ENCODE measurements at places on chromosomes 16 and 17.

DNA sequence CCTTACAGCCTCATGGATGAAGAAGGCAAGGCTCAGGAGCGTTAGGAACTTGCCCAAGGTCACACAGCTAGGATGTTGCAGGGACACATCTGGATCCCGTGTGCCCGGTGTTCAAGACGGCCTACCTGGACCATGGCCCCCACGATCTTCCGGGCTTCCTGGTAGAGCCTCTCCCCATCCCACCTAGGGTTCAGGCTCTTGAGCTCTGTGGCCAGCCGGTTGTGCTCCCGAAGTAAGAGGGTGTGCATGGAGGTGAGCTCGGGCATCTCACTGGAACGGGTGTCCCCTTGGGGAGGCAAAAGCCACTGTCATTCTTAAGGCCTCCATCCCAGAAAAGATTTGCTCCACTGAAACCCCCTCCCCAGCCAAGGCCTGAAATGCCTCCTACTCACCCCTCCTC is 5.3 kb downstream of the MPO start:
- H3K27ac ChIP-seq: no peak overlapping the region
- H3K4me1 ChIP-seq: peaks cover 7% of the 10 kb centered on the region
- H3K36me3 ChIP-seq: no peaks in the 10 kb centered on the region
- peaks cover 29% of the 10 kb centered on the region for H3K27me3 ChIP-seq
- DNase-seq: no peak

- H3K36me3 ChIP-seq: no peaks in the 10 kb centered on the region
- H3K27me3 ChIP-seq: no peaks in the 10 kb centered on the region
- no peak overlapping the region for H3K27ac ChIP-seq
- H3K4me1 ChIP-seq: peaks cover 28% of the 10 kb centered on the region
- DNase-seq: no peak
- H3K4me3 ChIP-seq: no peak overlapping the region
Observed at GRCh38 chr17:81440511-81441244, 45.4 kb downstream of the BAHCC1 start.

GRCh38 chr17:35540589-35541404 is 3.3 kb upstream of the SLFN12L start:
- no peaks in the 10 kb centered on the region for H3K4me1 ChIP-seq
- DNase-seq: peak; percentile 49
- H3K36me3 ChIP-seq: no peaks in the 10 kb centered on the region
- peak overlapping the region; percentile 46 for H3K4me3 ChIP-seq
- no peaks in the 10 kb centered on the region for H3K27me3 ChIP-seq
- peak overlapping the region; percentile 61 for H3K27ac ChIP-seq

- peak; percentile 27 for DNase-seq
- H3K4me1 ChIP-seq: peaks cover 43% of the 10 kb centered on the region
- peak overlapping the region; percentile 77 for H3K27ac ChIP-seq
- no peaks in the 10 kb centered on the region for H3K27me3 ChIP-seq
- H3K4me3 ChIP-seq: peak overlapping the region; percentile 93
- H3K36me3 ChIP-seq: no peaks in the 10 kb centered on the region
Observed at GRCh38 chr16:17469741-17470181, 999 bp downstream of the XYLT1 start.

DNA sequence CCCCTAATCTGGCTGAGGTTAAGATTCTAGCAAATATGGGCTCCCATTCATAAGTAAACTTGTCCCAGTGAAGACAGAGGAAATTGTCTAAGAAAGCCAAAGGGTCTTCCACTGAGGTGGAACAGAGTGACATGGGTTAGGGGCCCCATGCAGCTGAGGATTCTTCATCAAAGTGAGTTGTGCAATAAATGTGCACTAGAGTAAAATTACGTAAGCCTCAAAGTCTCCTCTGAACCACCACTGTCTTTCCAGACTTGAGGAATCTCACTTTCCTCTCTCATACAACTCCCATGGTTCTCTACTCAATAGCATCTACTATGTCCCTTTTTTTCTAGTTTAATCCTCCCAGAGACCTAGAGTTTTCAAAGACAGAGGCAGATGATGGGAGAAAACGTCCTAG is 132.4 kb downstream of the CA10 start:
- no peaks in the 10 kb centered on the region for H3K36me3 ChIP-seq
- H3K27ac ChIP-seq: no peak overlapping the region
- no peaks in the 10 kb centered on the region for H3K27me3 ChIP-seq
- no peaks in the 10 kb centered on the region for H3K4me1 ChIP-seq

DNA sequence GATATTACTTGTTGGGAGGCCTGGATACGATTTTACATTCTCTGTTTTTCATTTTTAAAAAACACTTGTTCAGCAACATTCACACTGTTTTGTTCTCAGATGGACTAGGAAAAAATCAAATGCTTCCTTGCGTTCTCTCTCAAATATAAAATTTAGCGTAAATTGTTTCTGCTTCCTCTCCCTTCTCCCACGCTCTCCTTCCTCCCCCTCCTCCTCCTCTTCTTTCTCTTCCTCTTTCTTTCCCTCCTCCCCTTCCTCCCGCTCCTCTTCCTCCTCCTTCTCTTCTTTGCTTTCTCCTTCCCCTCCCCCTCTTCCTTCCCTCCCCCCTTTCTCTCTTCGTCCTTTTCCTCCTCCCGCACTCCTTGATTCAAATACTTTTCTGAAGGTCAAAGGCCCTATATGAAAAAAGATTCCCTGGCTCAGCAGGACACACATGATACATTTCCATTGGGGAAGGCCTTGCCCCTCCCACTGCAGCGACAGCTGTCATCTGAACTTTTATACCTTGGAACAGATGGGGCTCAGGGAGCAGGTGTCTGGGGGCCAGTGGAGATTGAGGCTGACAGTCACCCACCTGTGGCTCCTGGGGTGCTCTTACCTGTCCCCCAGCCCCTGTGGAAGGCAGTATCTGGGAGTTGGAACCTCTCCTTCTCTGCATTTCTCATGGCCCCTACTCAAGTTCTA is 99.4 kb upstream of the SDK2 start:
- DNase-seq: no peak
- H3K27me3 ChIP-seq: peaks cover 44% of the 10 kb centered on the region
- H3K4me1 ChIP-seq: no peaks in the 10 kb centered on the region
- H3K4me3 ChIP-seq: no peak overlapping the region
- no peak overlapping the region for H3K27ac ChIP-seq

- no peak overlapping the region for H3K4me3 ChIP-seq
- H3K27me3 ChIP-seq: peaks cover 8% of the 10 kb centered on the region
- H3K4me1 ChIP-seq: no peaks in the 10 kb centered on the region
- no peak for DNase-seq
- H3K27ac ChIP-seq: no peak overlapping the region
Observed at GRCh38 chr16:3575491-3575890, 1.7 kb downstream of the NLRC3 start.

- H3K27ac ChIP-seq: no peak overlapping the region
- no peak overlapping the region for H3K4me3 ChIP-seq
- no peaks in the 10 kb centered on the region for H3K27me3 ChIP-seq
- H3K36me3 ChIP-seq: peaks cover 2% of the 10 kb centered on the region
- no peak for DNase-seq
Observed at GRCh38 chr16:87409781-87410180, 17.6 kb downstream of the MAP1LC3B start.

DNA sequence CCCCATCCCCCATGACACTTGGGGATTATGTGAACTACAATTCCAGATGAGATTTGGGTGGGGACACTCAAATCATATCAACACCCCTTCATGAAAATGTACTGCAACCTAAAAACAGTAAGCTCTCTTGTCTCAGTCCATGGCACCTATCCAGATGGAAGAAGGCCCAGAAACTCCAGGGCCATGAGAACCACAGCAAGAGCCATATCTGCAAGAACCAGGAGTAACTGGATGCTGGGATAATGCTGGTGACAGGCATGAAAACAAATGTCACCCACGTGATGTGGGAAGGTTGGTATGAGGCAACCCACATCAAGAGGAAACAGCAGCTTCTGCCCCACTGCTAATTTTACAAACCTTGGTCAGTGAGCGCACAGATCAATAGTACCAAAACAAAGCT is 400.1 kb upstream of the ERCC4 start:
- H3K36me3 ChIP-seq: no peaks in the 10 kb centered on the region
- no peaks in the 10 kb centered on the region for H3K27me3 ChIP-seq
- DNase-seq: no peak
- H3K4me3 ChIP-seq: no peak overlapping the region
- H3K4me1 ChIP-seq: no peaks in the 10 kb centered on the region
- H3K27ac ChIP-seq: no peak overlapping the region

DNA sequence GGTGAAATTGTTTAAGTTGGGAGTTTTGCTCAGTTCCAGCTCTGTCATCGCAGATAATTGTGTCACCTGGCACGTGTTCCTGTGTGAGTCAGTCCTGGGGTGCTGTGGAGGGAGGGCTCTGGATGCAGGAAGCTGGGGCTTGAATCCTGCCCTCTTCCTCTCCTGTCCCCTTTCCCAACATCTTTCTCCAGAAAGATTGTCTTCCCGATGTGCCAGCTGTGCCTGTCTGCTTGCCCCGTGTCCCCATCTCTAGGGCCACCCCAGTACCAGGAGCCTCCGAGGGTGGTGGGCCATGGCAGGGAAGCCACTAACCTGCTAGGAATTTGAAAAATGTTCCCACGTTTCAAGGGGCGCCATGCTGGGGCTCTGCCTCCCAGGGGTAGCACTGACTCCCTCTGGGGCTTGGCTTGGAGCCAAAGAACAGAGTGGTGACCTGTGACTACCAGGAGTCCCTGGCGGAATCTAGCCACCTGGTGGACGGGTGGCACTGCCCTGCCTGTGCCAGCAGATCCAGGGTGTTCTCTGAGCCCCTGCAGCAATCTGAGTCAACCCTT is 198.1 kb downstream of the ENGASE start:
- no peak overlapping the region for H3K4me3 ChIP-seq
- no peak for DNase-seq
- H3K27ac ChIP-seq: no peak overlapping the region
- no peaks in the 10 kb centered on the region for H3K4me1 ChIP-seq

GRCh38 chr16:67391424-67392300 is 1.6 kb downstream of the TPPP3 start:
- DNase-seq: no peak
- no peak overlapping the region for H3K27ac ChIP-seq
- H3K36me3 ChIP-seq: no peaks in the 10 kb centered on the region
- no peak overlapping the region for H3K4me3 ChIP-seq
- H3K27me3 ChIP-seq: no peaks in the 10 kb centered on the region
- peaks cover 50% of the 10 kb centered on the region for H3K4me1 ChIP-seq

All from transverse colon (tissue), 4 donors.